SW 1271 (cell line): ENCODE measurements at places on chromosomes 5 and 9.

GRCh38 chr5:170430256-170430655 is 41.1 kb upstream of the KCNMB1 start:
- DNase-seq = no peak

DNA sequence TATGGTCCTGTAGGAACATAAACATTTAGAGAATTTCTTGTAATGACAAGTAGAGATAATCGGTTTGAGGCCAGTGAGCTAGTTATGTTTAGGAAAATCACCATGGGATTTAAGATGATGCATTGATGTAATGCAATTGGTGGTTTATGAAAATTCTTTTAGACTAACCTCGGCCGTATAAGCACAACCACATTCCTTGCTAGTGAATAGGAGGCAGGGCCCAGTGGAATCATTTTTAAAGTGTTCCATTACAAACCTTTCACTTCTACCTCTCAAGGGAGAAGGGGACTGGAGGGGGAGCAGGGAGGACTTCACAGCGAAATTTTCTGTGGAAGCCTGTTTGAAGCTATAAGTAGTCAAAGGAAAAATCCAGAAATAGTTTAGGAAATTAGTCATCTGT is 71.8 kb upstream of the NFIL3 start:
- no peak for DNase-seq

DNA sequence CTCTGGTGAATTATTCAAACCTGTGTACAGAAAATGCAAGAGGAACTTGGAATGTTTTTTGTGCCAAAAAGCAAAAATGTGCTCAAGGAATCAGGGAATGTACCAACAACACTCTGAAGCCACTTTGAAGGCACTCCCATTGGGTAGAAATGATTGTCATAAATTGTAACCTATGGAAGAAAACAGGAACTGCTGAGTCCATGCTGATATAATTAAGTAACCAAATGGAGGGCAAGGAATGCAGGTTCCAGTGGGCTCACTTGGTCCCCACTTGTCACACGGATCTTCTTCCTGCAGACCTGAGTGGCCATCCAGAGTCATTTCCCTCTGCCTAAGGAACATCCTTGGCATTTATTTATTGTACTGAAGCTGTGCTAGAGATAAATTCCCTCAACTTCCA is 2.9 kb upstream of the LCN6 start:
- no peak for DNase-seq

GRCh38 chr9:25861421-25861820 is 183.2 kb upstream of the TUSC1 start:
- DNase-seq = no peak

DNA sequence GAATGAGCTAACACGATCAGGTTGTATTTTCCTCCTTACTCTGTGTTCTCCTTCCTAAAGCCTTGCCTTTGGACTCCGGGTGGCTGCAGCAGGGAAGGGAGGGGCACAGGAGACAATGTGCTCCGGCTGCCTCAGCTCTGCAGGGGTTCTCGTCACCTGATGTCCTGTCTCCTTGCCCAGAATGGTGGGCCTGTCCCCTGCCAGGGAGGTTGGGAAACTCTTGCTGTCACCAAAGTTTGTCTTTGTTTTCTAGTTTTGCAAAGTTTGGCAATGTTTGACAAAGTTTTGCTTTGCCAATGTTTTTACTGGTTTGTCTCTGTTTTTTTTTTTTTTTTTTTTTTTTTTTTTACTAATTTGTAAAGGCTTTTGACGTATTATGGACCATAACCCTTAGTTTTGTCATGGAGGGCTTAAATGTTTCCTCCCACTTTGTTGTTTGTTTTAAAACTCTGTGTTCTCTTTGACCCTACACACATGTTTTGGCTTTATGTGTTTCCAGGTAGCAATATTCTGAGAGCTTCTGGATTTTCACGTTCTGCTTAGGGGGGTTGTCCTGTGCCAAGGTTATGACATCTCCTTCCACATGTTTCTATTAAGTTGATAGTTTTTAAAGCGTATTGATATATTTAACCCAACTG is 49.3 kb downstream of the GADD45G start:
- no peak for DNase-seq

GRCh38 chr5:178234750-178235587 is 2.4 kb upstream of the PHYKPL start:
- DNase-seq = peak; percentile 77

GRCh38 chr5:62643556-62644451 is 65.2 kb downstream of the LRRC70 start:
- no peak for DNase-seq

GRCh38 chr9:120191141-120191540 is 388.8 kb downstream of the CDK5RAP2 start:
- no peak for DNase-seq
